ENCODE measurements at places on chromosomes 16 and 17.

- no peak for DNase-seq
Observed at GRCh38 chr16:86510465-86511261, at the start of gene FOXF1. TSS of gene FOXF1 (plus strand) at chr16:86510527. CDS start at chr16:86510570, 43 bp downstream.

DNA sequence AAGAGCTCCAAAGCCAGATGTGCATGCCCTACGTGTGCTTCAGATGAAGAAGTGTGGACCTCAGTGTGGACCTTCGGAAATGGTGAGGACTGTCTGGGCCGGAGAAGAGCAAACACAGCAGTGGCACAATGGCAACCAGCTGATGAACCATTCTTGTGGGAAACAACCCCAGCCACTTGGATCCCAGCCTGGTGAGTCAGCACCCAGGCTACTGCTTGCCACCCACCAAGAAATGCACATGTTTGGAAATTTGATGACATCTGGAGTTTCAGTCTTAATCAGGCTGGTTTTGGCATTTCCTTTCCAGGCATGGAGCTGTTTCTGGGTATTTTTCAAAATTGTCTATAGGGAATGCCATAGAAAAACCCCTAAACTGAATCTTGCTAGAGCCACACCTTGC lies 42.7 kb downstream of the DYNLRB2 start:
- DNase-seq = no peak

- DNase-seq = no peak
Observed at GRCh38 chr17:80990921-80991644, 558 bp upstream of the CHMP6 start.

DNA sequence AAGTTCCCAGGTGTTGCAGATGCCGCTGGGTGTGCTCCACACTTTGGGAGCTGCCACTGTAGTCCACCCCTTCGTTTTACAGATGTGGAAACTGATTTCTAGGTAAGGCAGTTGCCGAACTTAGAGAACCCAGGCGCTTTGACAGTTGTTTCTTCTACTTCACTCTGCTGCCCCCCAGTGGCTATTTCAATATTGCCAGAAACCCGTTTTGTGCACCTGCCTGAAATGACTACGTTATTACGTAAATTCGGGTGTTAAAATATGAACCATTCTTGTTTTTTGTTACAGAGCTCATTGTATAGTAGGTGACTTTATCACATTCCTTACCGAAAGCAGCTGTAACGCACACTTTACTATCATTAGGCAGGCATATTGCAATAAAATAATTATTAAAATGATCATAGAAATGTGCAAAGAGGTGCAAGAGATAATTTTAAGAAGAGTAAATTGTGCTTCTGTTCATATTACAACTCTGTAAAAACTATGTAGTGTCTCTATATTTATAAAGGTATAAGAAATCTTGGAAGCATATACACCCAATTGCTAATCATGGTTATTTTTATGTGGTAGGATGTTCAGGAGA lies 44.9 kb downstream of the OTOA start:
- DNase-seq = peak; percentile 64

DNA sequence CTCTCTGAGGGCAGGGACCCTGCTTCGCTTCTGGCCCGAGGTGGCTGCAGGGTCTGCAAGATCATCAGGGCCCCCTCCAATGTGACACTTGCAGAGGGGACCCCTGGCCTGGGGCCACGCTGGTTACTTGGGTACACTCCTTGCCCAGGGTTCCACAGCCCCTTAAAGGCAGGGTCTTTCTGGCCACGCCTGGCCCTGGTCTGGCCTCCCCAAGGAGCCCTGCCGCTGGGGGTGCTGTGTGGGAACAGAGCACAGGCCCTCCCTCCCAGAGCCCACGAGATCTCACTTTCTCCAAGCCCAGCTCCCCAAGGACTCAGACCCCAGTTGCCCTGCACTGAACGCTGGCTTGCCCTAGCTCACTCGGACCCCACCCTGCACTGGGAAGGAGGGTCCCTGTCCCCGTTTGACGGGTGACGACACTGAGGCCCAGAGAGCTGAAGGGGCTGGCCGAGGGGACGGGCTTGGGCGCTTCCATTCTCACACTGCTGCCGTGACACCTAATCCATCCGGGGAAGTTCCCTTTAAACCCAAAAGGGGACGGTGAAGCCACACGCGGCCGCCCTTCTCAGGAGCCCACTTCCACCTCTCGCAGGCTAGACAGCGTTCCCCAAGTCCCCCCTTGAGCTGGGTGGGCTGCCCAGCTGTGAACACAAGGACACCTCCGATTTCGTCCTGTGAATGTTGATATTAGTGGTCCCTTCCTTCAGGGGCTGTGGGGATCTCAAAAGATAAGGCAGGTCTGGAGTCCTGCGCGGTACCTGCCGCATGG lies 26.9 kb upstream of the OSGIN1 start:
- DNase-seq = no peak

DNA sequence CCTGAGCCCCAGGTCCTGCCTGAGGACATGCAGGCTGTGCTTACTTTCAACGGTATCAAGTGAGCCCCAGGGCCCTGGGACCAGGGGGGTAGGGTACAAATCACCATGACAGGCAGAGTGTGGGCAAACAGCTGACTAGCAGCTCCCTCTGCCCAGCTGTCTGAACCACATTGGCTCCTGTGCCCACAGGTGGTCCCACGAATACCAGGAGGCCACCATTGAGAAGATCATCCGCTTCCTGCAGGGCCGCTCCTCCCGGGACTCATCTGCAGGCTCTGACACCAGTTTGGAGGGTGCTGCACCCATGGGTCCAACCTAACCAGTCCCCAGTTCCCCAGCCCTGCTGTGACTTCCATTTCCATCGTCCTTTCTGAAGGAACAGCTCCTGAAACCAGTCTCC lies 10.0 kb downstream of the SLC46A1 start:
- no peak for DNase-seq

- DNase-seq = no peak
Observed at GRCh38 chr17:18967916-18968315, 16.0 kb downstream of the SLC5A10 start.

DNA sequence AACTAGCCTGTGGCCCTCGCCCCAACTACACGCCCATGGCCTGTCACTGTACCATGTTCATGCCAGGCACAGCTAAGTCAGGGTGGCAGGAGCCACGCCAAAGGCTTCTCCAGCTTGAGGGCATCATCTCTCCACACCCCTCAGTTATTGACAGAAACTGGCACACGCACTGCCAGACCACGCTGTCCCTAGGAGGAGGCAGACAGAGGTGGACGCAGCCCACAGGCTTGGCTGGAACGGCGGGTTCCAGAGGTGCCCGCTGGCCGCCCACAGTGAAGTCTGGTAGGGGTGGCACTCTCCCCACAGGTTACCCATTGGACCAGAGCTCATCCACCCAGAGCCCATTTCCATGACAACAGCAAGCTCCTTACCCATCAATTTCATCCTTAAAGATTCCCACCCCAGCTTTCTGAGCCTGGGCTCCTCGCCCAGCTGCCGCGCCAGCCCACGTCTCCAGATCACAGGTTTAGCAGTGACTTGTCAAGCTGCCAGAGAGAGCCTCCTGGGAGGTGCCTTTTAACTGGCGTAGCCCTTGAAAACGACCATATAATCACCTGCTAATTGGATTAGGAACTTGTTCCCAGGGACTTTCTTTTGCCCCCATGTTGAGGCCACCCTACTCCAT lies 27.9 kb downstream of the RPRML start:
- no peak for DNase-seq

DNA sequence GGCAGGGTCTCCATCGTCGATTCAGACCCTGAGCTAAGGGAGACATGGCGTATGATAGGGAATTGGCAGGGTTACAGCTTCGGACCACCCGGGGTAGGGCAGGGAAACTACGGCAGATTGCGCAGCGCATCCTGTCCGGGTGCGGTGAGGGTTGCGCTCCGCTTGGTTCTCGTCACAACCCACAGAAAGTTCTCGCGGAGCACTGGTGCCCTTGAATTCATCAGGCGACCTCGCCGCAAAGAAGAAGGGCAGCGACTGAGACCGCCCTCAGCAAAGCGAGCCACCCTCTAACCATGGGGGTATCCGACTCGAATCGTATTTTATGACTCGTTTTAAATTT lies 1.2 kb downstream of the HS3ST3B1 start:
- DNase-seq = peak; percentile 39

DNA sequence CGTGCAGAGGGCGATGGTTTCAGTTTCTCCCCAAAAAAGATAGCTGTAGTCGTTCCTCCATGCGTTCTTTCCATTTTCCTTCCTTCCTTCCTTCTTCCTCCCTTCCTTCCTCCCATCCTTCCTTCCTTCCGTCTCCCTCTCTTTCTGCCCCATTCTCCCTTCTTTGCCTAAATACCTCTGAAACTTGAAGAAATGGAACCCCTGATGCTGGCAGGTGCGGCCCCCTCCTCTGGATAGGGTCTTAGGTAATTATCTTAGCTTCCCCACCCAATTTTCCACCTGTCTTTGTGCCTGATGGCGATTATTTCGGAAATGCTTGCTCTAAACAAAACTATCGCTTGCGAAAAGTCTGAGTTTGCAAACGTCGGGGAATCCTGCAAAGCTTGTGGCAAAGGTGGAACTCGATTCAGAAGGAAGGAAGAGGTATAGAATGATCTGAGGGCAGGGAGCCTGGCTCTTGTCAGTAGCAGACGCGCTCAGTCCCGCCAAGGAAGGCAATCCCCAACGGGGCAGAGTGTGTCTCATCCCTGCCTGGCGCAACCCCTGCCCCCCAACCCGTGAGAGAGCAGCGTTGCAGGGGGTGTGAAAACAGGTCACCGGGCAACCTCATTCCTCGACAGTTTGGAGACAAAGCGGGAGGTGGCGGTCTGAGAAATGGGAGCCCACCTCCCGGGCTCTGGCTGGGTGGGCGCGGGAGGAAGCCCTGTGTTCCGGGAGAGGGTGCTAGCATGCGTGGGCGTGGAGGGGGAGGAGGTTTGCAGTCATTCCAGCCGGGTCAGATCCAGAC lies 2.9 kb upstream of the CBX8 start:
- DNase-seq = no peak

GRCh38 chr16:64638766-64639165 lies 483.1 kb downstream of the CDH11 start:
- DNase-seq = no peak

GRCh38 chr16:50945171-50945570 lies 203.3 kb downstream of the CYLD start:
- DNase-seq = no peak

DNA sequence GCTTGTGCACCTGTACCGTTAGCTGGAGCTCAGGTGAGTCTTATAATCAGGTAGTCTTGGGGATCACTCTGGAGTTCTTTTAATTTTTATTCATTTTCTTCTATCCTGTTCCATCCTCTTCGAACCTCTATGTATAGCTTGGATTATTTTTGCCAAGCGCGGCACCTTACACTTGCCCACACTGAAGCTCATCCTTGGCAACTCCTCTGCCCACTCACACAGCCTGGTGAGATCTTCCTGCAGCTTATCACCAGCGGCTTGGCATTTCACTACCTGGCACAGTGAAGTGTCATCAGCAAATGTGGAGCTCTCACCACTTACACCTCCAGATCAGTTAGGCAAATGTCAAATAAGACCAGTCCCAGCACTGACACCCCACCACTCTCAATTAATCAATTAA lies 116.7 kb downstream of the CACNG3 start:
- DNase-seq = no peak

- no peak for DNase-seq
Observed at GRCh38 chr17:72945473-72945872, 147.0 kb downstream of the SLC39A11 start.

GRCh38 chr17:81345228-81346089 lies 49.8 kb upstream of the BAHCC1 start:
- DNase-seq = peak; percentile 58

DNA sequence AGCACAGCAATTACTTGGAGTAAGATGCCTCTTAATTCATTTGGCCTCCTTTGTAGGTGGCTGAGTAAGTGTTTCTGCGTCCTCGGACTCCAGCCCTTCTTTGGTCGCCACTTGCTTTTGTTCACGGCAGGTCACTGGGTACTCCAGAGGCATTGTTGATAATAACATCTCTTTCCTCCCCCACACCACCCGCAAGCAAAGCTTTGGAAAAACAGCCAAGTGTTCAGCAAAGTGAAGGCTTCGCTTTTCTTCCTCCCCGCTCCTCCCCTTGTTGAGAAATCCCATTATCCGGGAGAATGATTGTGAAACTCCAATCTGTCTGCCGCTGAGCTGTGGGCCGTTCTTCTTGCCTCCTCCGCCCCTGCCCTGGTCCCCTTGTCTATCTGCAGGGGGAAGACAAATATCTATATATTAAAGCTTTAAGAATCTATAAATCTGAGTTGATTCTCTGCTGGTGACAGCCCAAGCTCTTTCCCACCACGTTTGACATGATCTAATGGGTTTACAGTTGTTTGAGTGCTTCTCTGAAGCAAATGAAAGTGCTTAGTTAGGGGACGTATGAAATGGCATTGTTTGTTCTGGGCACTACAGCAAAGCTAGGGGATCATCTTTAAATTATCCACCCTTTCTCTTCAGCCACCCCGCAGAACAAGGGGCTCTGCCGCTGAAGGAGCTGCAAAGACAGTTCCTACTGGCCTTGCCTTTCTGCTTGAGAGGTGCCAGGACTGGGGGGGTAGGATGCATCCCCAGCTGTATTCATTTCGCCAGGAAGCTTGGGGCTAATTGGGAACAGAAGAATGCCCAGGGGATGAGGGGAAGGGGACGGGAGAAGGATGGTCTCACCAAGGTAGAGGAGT lies 167.1 kb downstream of the CCDC182 start:
- DNase-seq = no peak

- no peak for DNase-seq
Observed at GRCh38 chr17:81427173-81428120, 32.2 kb downstream of the BAHCC1 start.

DNA sequence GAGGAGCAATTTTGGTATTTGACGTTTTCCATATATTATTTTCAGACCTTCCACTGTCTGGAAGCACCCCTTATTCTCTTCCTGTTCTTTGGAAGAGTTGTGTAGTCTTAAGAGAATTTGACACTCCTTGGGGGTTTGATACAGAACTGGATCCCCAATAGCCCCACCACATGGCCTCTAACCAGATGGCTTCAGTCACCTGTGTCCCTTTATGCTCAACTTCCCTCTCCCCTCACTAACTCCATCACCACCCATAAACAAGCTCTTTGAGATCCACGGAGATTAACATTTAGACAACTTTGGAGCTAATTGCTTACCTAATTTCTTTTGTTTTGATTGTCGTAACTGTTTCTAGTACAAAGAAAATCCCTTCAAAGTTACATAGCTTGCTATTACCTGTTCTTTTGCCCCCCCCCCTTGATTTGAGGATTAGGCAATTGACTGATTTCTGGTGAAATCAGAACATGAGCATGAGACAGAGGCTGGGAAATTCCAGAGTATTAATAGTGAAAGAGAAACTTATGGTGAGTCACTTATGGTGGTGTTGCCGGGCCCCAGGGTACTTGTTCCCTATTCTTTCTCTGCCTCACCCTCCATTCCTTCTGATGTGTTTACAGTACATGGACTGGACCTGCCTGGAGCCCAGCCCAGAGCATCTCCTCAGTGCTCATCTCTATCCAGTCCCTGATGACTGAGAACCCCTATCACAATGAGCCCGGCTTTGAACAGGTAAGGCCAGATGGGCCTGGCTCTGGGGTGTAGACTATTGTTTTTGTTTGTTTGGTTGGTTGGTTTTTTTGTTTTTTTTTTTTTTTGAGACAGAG lies 7.5 kb downstream of the UBE2Z start:
- DNase-seq = no peak

DNA sequence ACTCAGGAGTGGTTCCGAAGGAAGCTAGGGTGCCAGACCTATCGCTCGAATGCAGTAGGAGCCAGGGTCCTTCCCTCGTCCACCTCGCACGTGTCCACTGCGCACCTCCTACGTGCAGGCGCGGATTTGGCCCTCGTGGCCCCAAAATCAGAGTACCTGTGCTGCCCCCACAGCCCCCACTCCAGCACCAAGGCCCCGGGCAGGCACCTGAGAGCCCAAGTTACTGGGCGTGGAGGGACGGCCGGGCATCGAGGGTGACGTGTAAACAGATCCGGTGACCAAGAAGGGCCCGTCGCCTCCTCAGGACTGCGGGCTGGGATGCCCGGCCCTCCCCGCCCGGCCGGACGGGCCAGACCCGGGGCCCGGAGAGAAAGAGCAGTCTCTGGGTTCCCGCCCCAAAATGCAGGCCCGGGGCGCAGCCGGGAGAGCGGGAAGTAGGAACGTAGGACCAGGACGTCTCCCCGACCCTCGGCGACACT lies 492 bp downstream of the SLC25A39 start:
- DNase-seq = peak; percentile 63

Measured in erythroblast (primary cell).